ENCODE measurements at places on chromosomes 4 and X.

GRCh38 chr4:68337522-68337921 lies 12.4 kb downstream of the YTHDC1 start:
- no peak for DNase-seq

DNA sequence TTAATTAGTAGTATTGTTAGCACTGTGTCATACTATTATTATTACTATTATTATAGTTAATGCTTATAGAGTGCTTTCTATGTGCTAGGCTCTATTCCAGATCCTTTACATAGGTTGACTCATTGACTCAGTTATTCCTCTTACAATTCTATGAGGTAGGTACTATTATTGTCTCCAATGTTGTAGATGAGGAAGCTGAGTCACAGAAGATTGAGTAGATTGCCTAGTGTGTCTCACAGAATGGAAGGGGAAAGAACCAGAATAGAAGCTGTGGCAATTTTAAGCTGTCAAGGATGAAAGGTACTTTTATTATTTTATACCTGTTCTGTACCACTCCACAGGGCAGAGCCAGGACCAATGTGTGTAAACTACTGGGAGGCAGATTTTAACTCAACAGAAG lies 1.9 kb upstream of the TCEAL1 start:
- no peak for DNase-seq

DNA sequence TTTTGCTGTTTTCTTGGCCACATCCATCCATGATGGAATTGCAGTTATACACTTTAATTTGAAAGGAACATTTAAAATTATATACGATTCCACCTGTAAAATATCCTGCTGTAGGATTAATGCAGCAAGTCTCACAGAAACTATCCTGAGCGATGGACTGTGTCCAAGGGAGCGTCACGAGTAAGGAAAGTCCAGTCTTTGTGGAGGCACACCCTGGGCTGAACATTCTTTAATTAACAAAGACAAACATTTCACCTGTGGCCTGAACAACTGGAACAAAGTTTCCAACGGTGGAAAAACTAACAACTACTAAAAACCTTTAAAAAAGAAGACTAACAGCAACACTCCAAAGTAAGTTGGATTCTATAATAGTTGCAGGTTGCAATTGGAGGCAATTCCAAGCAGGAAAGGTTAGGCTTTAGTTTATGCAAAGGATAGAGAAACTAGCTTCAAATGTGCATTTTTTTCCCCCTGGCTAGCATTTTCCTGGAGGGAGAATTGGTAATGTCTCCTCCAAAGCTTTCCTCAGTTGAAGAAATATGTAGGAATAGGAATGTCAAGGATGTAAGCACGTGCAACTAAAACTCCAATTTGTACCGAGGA lies 11.0 kb downstream of the EREG start:
- DNase-seq, result no peak

DNA sequence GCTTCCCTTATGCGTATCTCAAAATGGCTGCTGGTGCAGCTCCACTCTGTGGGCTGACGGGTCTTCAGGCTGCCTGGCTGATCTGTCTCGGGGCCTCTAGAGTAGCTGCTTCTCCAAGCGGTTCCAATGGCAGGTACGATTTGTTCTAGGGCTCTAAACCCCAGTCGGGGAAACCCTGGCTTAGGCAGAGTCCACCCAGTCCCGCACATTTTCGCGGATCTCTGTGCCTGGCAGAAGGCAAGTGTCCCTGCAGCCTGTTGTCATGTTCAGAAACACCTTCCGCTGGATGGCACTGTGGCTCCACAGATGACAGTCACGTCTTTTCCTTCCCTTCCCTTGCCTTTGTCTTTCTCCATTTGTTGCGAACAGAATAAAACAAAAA lies 54.4 kb downstream of the NBDY start:
- no peak for DNase-seq

DNA sequence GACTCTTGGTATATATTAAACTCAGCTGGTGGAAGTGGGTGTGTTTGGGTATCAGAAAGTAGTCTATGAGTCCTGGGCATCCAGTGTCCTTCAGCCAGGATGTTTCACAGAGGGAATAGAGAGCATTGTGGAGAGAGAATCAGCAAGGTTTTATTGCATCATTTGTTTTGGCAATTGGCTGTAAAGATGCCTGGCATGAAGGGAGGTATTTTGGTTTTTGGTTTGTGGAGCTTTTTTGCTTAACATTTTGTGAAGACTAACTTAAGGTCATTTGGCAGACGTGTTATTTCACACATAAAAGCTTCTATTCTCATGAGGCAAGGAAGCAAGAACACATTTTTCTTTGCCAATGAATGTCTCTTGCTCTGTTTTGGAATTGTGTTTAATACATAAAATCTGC lies 71.1 kb downstream of the DCLK2 start:
- DNase-seq, result no peak

- no peak for DNase-seq
Measured at GRCh38 chr4:38002451-38003071, 42.4 kb downstream of the PTTG2 start.

DNA sequence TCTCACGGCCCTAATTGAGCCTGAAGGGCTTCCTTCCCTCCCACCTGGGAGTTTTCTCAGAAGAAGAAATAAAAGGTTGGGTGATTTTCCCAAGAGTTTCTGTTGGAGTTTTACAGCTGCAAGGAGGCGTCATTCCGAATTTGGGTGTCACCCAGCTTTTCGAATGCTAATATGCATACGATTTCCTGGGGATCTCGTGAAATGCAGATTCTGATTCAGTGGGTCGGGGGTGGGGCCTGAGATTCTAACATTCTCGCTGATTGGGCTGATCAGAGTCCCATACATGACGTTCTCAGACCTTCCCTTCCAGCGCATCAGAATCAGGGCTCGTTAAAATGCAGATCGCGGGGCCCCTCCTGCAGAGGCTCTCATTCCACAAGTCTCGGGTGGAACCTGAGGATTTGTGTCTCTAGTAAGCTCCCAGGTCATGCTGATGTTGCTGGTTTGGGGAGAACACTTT lies 125.8 kb upstream of the STX18 start:
- DNase-seq, result no peak

DNA sequence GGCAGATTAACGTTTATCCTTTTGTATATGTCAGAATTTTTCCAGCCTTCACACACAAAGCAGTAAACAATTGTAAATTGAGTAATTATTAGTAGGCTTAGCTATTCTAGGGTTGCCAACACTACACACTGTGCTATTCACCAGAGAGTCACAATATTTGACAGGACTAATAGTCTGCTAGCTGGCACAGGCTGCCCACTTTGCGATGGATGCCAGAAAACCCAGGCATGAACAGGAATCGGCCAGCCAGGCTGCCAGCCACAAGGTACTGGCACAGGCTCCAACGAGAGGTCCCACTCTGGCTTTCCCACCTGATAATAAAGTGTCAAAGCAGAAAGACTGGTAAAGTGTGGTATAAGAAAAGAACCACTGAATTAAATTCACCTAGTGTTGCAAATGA lies 94.8 kb downstream of the TET2 start:
- no peak for DNase-seq
